Activated CD4-positive, alpha-beta T cell treated with anti-CD3 and anti-CD28 coated beads, Interleukin-2, amount 10 ng/mL, durations not matched to agents 7 days and 5 days (primary cell): ENCODE measurements at places on chromosomes 7 and 10.
A peak's percentile ranks its signal among the peaks of the same experiment; 100 is the strongest.

DNA sequence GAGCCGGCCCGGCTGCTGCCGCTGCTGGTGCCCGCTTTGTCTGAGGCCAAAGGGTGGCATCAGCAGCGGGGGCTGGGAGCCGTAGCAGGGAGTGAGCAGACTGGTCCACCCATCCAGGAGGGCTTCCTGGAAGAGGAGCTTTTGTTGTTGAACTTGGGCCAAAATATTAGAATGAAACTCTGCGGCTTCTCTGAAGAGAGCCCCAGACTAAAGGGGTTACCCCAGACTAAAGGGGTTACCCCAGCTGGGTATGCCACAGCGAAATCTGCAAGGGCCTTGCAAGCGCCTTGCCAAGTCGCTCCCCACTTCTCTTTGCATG lies 154.7 kb upstream of the ZMIZ1 start:
- no peak overlapping the region for H3K27ac ChIP-seq
- DNase-seq = no peak
- H3K4me3 ChIP-seq = no peak overlapping the region
- no peaks in the 10 kb centered on the region for H3K4me1 ChIP-seq
- peaks cover 2% of the 10 kb centered on the region for H3K27me3 ChIP-seq

DNA sequence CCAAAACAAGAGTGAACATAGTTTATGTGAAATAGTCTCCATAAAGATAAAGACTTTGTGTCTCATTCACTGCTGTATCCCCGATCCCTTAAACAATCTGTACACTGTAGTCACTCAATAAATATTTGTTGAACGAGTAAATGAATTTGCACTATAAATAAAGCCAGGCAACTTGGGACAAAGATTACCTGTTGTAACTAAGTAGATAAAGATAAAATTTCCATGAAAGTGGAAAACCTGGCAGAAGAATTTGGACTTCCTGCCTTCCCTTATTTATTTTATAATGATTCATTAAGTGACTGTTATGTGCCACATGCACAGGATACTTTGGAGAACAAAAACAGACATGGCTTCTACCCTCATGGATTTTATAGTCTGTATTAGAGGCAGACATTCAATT lies 277.7 kb upstream of the KAT6B start:
- DNase-seq = no peak
- H3K36me3 ChIP-seq = peaks cover 2% of the 10 kb centered on the region
- no peaks in the 10 kb centered on the region for H3K27me3 ChIP-seq
- H3K4me1 ChIP-seq = peaks cover 5% of the 10 kb centered on the region
- no peak overlapping the region for H3K4me3 ChIP-seq
- no peak overlapping the region for H3K27ac ChIP-seq

GRCh38 chr7:104986628-104987259 lies 27.3 kb upstream of the KMT2E start:
- H3K4me3 ChIP-seq = no peak overlapping the region
- no peaks in the 10 kb centered on the region for H3K27me3 ChIP-seq
- peaks cover 54% of the 10 kb centered on the region for H3K4me1 ChIP-seq
- H3K27ac ChIP-seq = peak overlapping the region; percentile 57
- DNase-seq = no peak

- no peak overlapping the region for H3K27ac ChIP-seq
- no peaks in the 10 kb centered on the region for H3K36me3 ChIP-seq
- no peak for DNase-seq
- H3K4me1 ChIP-seq = no peaks in the 10 kb centered on the region
- no peak overlapping the region for H3K4me3 ChIP-seq
Measured at GRCh38 chr7:141123522-141123921, 49.7 kb downstream of the TMEM178B start.

GRCh38 chr10:456486-456885 lies 233.0 kb downstream of the DIP2C start:
- H3K4me3 ChIP-seq = no peak overlapping the region
- peaks cover 7% of the 10 kb centered on the region for H3K27me3 ChIP-seq

- no peaks in the 10 kb centered on the region for H3K36me3 ChIP-seq
- H3K4me3 ChIP-seq = no peak overlapping the region
- no peak for DNase-seq
- no peaks in the 10 kb centered on the region for H3K27me3 ChIP-seq
- no peak overlapping the region for H3K27ac ChIP-seq
- no peaks in the 10 kb centered on the region for H3K4me1 ChIP-seq
Measured at GRCh38 chr10:109030581-109031210, 892.6 kb downstream of the XPNPEP1 start.

GRCh38 chr7:120960714-120961113 lies 10.1 kb downstream of the ING3 start:
- no peaks in the 10 kb centered on the region for H3K27me3 ChIP-seq
- H3K4me1 ChIP-seq = peaks cover 11% of the 10 kb centered on the region
- H3K36me3 ChIP-seq = peaks cover 35% of the 10 kb centered on the region
- no peak overlapping the region for H3K27ac ChIP-seq

- H3K27me3 ChIP-seq = no peaks in the 10 kb centered on the region
- no peak for DNase-seq
- no peaks in the 10 kb centered on the region for H3K4me1 ChIP-seq
- H3K4me3 ChIP-seq = no peak overlapping the region
Measured at GRCh38 chr7:69451715-69452114, 146.6 kb upstream of the AUTS2 start.

GRCh38 chr7:92723943-92724342 lies 112.4 kb downstream of the CDK6 start:
- peaks cover 43% of the 10 kb centered on the region for H3K4me1 ChIP-seq
- H3K27ac ChIP-seq = no peak overlapping the region
- H3K4me3 ChIP-seq = no peak overlapping the region
- H3K27me3 ChIP-seq = no peaks in the 10 kb centered on the region

- H3K36me3 ChIP-seq = no peaks in the 10 kb centered on the region
- H3K4me1 ChIP-seq = no peaks in the 10 kb centered on the region
- H3K27me3 ChIP-seq = peaks cover 16% of the 10 kb centered on the region
- no peak overlapping the region for H3K27ac ChIP-seq
- DNase-seq = no peak
Measured at GRCh38 chr10:62277971-62278370, 9.3 kb upstream of the RTKN2 start.
